ENCODE measurements at places on chromosomes 3 and 15.

DNA sequence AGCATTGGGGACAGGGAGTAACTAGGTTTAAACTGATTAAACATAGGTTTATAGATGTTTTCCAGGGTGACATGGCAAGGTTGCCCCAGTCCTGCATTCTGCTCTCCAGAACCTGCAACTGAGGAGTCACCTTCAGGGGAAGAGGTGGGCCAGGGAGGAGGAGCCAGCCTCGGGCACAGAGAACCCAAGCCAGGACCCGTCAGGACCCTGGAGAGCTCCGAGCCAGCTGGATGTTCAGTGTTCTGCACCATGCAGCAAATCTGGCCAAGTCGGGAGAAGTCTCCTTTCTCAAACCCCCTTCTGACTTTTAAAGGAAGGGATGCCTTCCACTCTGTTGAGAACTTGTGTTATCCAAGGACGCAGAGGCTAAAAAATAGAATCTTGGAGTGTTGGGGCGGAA lies 62.1 kb upstream of the SLC6A11 start:
- DNase-seq = no peak

DNA sequence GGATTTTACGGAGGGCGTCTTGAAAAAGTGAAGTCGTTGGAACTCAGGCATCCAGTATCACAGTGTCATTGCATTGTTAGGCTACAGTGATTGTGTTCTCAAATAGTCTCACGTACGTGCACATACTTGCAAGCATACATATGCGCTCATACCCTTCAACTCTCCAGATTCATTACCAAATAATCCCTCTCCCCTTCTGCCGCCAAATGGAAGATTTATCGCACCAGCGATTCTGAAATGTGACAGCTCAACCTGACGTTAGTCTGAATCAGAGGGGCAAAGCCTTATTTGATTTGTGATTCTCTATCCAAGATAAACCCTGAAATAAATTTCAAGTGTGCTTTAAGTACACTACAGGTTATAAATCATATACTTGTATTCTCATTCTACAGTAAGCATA lies 119.4 kb downstream of the GADL1 start:
- DNase-seq = no peak

GRCh38 chr3:139227165-139227564 lies 116.7 kb upstream of the MRPS22 start:
- DNase-seq = no peak

- no peak for DNase-seq
These were observed 12.1 kb downstream of the ZIC4 start for GRCh38 chr3:147393943-147394883.

- no peak for DNase-seq
These were observed 18.1 kb upstream of the BSN start for GRCh38 chr3:49535971-49536874.
